ENCODE measurements at places on chromosomes 5 and 9. TPM values are rescaled to one million over a fixed set of nuclear protein-coding genes. Genes with fewer than 3 reads are reported as not detected.

DNA sequence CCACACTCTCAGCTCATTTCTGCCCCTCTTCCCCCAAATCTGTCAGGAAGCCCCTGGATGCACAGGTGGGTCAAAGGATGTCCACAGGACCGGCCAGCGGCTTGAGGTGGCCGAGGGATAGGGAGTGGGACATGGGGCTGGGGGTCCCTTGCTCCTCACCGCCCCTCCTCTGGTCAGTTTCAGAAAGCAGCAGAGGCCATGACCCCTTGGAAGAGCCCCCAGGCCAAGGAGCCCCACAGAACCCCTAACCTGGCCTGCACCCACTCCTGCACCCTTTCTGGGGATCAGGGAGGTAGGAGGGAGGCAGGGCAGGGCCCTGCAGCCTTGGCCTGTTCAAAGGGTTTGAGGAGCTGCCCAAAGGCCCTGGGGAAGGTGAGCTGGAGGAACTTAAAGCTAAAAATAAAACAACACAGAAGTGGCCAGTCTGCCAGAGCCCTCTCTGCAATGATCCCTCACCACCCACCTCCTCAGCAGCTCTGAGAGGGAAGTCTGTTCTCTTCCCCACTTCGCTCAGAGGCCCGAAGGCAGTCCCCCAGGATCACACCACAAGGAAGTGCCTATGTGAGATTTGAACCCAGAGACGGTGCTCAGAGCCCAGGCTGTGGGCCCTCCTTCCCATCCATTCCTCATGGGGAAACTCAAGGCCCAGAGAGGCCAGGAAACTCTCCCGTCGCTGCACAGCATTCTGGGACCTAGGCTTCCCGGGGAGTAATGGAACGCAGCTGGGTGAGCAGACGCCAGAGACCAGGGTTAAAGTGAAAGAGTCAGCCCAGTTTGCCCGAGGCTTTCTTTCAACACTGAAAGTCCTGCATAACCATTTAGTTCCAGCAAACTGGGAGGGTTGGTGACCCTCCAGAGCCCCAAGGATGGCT is 910 bp downstream of the ENG start:
- peak; percentile 45 for ATAC-seq

GAS1 gene
- total RNA-seq, result 0.28 TPM

DNA sequence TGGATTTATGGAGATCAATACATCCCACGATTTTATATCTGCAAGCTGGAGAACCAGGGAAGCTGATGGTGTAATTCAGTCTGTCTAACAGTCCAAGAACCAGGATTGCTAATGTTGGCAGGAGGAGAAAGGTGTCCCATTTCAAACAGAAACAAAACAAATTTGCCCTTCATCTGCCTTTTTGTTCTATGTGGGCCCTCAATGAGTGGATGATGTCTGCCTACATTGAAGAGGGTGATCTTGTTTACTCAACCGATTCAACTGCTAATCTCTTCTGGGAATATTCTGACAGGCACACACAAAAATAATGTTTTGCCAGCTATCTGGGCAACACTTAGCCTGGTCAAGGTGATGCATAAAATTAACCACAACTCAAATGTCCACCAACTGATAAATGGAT is 65.1 kb upstream of the IL33 start:
- no peak for ATAC-seq

SOX30 gene
- 0.50 TPM for total RNA-seq

- ATAC-seq, result no peak
Measured at GRCh38 chr5:6419340-6419852, 29.3 kb upstream of the UBE2QL1 start.

GRCh38 chr9:72471096-72471495 is 50.3 kb upstream of the TMC1 start:
- ATAC-seq, result no peak

DNA sequence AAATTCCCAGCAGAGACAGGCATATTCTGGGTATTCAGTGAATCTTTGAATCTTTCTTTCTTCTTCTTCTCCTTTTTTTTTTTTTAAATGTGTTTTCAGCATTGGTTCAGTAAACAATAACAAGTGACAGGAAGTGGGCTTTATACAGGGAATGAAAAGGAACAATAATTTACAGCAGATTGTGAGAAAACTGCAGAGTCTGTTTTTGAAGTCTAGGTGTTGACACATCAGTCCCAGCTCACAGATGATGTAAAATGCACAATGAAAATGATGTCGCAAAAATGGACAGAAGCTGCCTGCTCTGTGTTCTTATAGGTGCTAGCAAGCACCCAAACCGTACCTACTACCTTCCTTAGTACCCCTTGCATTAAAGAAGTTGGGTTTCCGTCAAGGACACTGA is 38.8 kb downstream of the TNC start:
- no peak for ATAC-seq

DNA sequence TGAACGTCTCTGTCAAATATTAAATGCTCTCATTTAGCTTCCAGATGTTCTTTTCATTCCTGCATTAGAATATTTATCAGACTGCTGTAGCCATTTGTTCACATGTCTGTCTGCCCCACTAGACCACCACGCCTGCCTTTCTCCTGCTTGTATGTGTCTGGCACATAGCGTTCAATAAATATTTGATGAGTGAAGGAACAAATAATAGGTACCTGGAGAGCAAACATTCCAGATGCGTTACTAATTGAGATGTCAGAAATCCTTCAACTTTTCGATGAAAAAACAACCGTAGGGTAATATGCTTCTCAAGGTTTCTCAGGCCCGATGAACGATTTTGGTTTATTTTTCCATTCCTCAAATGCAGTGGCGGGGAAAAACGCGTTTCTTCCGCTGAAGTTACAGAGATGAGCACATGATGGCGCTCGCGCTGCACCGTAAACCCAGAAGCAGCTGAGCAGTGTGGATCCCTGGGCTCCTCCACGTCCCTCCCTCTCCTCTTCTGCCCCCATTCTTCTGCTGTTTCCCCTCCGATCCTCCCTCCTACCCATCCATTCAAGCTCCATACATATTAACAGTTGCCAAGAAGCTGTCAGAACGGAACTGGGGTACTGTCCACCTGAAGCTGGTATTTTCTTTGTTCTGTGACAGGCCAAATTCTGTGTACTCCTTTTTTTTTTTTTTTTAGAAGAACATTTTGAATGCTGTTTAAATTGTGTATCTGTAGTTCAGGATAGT is 245.4 kb downstream of the MPDZ start:
- ATAC-seq, result no peak
